Mesendoderm (in vitro differentiated cells): ENCODE measurements at places on chromosomes 11 and 22.
A peak's percentile ranks its signal among the peaks of the same experiment; 100 is the strongest.

DNA sequence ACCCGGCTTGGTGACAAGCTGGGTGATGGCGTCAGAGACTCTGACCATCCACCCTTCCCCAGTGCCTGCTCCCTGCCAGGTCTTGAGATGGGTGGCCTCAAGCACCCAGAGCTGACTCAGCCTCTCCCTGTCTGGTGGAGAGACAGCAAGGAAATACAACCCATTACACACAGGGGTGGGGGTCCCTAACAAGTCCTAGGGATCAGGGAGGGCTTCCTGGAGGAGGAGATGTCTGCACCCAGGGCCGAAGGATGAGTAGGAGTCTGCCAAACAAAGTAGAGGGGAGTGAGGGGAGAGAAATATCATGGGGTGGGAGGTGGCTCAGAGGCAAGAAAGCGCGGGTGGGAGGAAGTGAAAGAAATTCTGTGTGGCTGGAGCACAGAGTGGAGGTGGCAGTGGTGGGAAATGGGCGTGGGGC, 6.8 kb downstream of the MAFF start:
- DNase-seq: no peak

DNA sequence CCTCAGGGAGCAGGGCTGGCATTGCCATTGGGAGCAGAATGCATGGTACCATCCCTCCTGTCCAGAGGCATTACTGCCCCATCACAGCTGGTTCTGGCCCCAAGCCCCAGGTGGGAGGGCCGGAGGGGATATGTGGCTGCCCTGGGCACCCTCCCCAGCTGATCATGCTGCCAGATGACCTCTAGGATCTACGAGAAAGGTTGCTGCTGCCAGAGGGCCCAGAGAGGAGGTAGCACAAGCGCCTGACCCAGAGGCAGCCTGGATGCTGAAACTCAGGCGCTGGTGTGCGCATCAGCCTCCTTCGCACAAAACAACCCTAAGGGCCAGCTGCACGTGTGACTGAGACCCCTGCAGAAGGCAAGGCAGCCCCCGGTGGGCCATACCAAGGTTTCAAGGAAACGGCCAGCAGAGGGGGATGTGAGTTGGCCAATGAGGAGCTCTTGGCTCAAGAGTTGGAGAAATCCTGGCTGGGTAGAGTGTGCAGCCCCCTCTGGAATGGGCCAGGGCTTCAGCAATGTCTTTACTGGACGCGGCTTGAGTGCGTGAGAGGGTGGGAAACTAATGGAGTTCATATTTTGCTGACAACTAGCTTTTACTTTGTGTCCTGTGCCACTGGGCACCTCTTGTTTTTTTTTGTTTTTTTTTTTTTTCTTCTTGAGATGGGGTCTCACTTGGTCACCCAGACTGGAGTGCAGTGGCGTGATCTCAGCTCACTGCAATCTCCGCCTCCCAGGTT, 88.3 kb upstream of the PARVA start:
- DNase-seq: peak; percentile 36

DNA sequence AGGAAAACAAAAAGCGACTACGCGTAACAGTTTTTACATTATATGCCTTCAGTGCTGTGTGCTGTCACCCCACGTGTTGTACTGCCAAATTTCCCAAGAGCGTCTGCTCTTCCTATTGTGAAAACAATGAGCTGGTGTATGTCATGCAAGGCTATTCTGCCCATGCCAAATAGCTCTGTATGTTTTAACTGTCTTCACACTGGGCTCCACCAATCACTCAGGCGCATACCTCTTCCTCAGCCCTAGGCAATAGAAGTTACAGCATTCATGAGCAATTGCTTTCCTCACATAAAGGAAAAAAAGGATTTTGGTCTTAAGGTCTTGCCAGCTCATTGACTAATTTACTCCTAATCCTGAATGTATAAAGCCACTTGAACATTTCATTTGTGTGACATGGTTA, 606.8 kb downstream of the NTM start:
- DNase-seq: peak; percentile 85

- DNase-seq: no peak
Measured at GRCh38 chr11:20238712-20239111, 78.4 kb upstream of the DBX1 start.
